ENCODE measurements at places on chromosomes 3 and 15.

DNA sequence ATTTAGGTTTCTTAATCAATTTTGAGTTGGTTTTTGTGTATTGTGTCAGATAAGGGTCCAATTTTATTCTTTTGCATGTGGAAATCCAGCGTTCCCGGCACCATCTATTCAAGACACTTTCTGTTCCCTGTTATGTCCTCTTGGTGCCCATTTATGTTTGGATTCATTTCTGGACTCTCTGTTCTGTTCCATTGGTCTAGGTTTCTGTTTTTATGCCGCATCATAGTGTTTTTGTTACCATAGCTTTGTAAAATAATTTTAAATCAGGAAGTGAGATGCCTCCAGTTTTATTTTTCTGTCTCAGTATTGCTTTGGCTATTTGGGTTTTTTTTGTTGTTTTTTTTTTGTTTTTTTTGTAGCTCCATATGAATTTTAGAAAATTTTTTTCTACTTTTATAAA is 97.1 kb downstream of the LRRC28 start:
- no peaks in the 10 kb centered on the region for H3K27me3 ChIP-seq
- no peak overlapping the region for H3K27ac ChIP-seq
- DNase-seq, result no peak

GRCh38 chr3:189507856-189508255 is 123.3 kb upstream of the TP63 start:
- H3K4me1 ChIP-seq, result no peaks in the 10 kb centered on the region
- no peak overlapping the region for H3K27ac ChIP-seq
- no peaks in the 10 kb centered on the region for H3K27me3 ChIP-seq
- H3K4me3 ChIP-seq, result no peak overlapping the region
- DNase-seq, result no peak
- no peaks in the 10 kb centered on the region for H3K36me3 ChIP-seq

- no peaks in the 10 kb centered on the region for H3K36me3 ChIP-seq
- peaks cover 11% of the 10 kb centered on the region for H3K27me3 ChIP-seq
- no peak for DNase-seq
Observed at GRCh38 chr15:96342406-96343112, 12.1 kb downstream of the NR2F2 start.

DNA sequence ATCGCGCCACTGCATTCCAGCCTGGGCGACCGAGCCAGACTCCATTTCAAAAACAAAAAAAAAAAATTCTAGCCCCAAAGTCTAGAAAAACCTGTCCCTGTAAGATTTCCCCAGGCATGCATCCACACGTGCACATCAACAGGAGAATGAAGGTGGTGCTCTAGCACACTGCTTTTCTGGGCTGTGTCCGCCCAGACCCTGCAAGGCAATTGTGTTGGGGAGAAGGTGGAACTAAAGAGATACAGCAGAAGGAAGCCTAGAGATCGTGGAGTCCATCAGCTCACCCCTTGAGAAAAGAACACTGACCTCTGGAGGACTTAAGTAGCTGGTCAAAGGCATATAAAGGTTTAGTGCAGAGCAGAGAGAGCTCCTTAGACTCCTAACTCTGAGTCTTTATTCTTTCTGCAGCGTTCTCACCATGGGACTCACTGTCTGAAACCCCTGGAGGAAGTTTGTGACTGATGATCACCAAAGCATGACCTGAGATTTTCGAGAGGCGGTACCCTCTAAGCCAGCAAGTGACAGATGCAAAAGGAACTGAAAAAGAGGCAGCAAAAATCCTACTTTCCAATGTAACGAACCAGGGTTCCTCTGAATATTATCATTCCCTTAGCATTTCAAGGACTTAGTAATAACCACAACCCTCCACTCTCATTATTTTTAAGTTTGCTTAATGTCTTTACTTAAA is 179.8 kb downstream of the MEX3B start:
- H3K27ac ChIP-seq, result no peak overlapping the region
- no peak overlapping the region for H3K4me3 ChIP-seq
- H3K27me3 ChIP-seq, result no peaks in the 10 kb centered on the region

DNA sequence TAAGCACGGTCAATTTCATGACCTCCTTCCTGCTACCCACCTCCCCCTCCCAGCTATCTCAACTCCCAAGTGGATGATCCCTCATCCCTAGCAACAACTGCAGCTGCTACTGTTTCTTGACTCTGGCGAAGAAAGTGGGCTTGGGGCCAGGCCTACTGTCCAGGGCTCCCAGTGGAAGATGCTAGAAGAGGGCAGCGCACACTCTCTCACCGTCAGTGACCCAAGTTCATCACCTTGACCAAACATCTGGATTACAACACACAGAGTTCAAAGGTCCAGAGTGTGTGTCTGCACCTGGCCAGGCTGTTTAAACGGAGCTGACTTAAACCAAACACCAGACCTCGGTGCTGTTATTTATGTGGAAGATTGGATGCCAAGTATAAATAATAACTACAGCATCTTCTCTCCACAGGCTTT is 385.6 kb downstream of the SHQ1 start:
- H3K27me3 ChIP-seq, result peaks cover 67% of the 10 kb centered on the region
- H3K27ac ChIP-seq, result no peak overlapping the region
- no peak overlapping the region for H3K4me3 ChIP-seq
- no peaks in the 10 kb centered on the region for H3K36me3 ChIP-seq

DNA sequence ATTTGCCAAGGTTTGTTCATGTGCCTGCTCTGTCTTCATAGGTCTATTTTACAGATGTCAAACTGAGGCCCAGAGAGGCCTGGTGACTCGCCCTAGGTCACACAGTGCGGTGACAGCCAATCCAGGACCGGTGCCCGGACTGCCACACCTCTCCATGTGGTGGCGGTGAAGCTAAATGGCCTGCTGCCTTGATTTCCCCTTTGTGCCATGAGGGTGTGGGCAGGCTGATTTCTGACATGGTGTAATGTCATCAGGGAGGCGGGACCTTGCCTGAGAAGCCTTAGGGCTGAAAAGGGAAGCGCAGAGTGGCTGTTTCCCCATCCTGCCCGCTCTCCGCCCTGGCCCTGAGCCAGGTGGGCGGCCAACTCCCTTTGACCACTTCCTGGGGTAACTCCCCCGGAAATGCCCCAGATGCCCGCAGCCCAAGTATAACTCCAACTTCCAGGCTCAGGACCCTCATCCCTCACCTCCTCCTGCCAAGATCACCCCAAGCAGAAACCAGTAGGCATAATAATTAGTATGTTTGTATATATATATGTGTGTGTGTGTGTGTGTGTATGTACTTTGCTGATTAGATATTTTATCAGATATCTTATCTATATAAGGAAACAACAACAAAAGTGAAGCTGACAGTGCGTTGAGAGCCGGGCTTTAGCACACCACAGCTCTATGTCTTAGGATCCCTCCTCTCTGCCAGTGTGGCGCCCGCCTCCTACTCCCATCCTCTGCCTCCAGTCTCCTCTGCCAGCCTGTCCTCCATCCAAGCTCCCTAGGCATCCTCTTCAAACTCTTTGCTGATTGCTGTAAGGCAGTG is 63.9 kb downstream of the IQSEC1 start:
- no peaks in the 10 kb centered on the region for H3K36me3 ChIP-seq
- no peak for DNase-seq
- no peak overlapping the region for H3K4me3 ChIP-seq
- peaks cover 62% of the 10 kb centered on the region for H3K4me1 ChIP-seq
- no peaks in the 10 kb centered on the region for H3K27me3 ChIP-seq
- no peak overlapping the region for H3K27ac ChIP-seq

GRCh38 chr3:56137415-56137814 is 330.9 kb downstream of the ERC2 start:
- H3K27ac ChIP-seq, result 0 out of 2 replicates have a peak overlapping the region, but pooled peaks have one; percentile 35
- DNase-seq, result no peak
- peaks cover 6% of the 10 kb centered on the region for H3K4me1 ChIP-seq
- no peaks in the 10 kb centered on the region for H3K36me3 ChIP-seq

GRCh38 chr3:160748787-160749186 is 7.2 kb upstream of the PPM1L start:
- H3K27ac ChIP-seq, result no peak overlapping the region
- no peaks in the 10 kb centered on the region for H3K4me1 ChIP-seq
- H3K4me3 ChIP-seq, result no peak overlapping the region
- no peaks in the 10 kb centered on the region for H3K27me3 ChIP-seq
- H3K36me3 ChIP-seq, result no peaks in the 10 kb centered on the region

GRCh38 chr3:99896482-99896881 is 78.8 kb downstream of the CMSS1 start:
- H3K4me1 ChIP-seq, result peaks cover 25% of the 10 kb centered on the region
- no peaks in the 10 kb centered on the region for H3K36me3 ChIP-seq
- no peaks in the 10 kb centered on the region for H3K27me3 ChIP-seq

- no peak for DNase-seq
- H3K36me3 ChIP-seq, result no peaks in the 10 kb centered on the region
- H3K4me3 ChIP-seq, result no peak overlapping the region
- H3K4me1 ChIP-seq, result 0 out of 2 replicates have a peak, but pooled peaks cover 6% of the 10 kb centered on the region
Observed at GRCh38 chr3:183375787-183376186, 52.6 kb downstream of the MCF2L2 start.

GRCh38 chr3:105821433-105821832 is 47.4 kb downstream of the CBLB start:
- no peak for DNase-seq
- H3K36me3 ChIP-seq, result peaks cover 16% of the 10 kb centered on the region
- H3K4me1 ChIP-seq, result peaks cover 14% of the 10 kb centered on the region
- H3K4me3 ChIP-seq, result no peak overlapping the region
- no peak overlapping the region for H3K27ac ChIP-seq

GRCh38 chr3:172853921-172854666 is 103.6 kb downstream of the ECT2 start:
- no peaks in the 10 kb centered on the region for H3K27me3 ChIP-seq
- no peak overlapping the region for H3K27ac ChIP-seq
- H3K4me3 ChIP-seq, result no peak overlapping the region
- no peaks in the 10 kb centered on the region for H3K36me3 ChIP-seq

DNA sequence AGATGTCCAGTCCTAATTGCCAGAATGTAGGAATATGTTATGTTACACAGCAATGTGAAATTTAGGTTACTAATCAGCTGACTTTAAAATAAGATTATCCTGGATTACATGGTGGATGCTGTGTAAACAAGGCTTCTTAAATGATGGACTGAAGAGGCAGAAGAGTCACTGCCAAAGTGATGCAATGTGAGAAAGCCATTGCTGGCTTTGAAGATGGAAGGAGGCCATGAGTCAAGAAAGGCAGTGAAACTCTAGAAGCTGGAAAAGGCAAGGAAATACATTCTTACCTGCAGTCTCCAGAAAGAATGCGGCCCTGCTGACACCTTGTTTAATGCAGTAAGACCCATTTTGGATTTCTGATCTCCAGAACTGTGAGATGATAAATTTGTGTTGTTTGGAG is 179.1 kb upstream of the ZPLD1 start:
- no peaks in the 10 kb centered on the region for H3K36me3 ChIP-seq
- no peaks in the 10 kb centered on the region for H3K4me1 ChIP-seq

DNA sequence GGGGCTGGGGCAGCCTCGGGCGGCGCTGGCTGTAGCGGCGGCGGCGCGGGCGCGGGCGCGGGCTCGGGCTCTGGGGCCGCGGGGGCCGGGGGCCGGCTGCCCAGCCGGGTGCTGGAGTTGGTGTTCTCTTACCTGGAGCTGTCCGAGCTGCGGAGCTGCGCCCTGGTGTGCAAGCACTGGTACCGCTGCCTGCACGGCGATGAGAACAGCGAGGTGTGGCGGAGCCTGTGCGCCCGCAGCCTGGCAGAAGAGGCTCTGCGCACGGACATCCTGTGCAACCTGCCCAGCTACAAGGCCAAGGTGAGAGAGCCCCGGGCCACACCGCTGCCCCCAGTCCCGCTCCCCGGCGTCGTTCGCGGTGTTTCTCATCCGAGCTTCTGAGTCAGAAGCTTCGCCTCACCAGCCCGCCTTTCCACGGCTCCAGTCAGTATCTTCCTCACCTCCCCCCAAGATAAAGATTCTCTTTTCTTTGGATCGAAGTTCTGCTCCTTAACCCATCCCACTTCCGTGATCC is 600 bp downstream of the FBXO45 start:
- no peak for DNase-seq
- H3K36me3 ChIP-seq, result no peaks in the 10 kb centered on the region
- peak overlapping the region; percentile 100 for H3K4me3 ChIP-seq

DNA sequence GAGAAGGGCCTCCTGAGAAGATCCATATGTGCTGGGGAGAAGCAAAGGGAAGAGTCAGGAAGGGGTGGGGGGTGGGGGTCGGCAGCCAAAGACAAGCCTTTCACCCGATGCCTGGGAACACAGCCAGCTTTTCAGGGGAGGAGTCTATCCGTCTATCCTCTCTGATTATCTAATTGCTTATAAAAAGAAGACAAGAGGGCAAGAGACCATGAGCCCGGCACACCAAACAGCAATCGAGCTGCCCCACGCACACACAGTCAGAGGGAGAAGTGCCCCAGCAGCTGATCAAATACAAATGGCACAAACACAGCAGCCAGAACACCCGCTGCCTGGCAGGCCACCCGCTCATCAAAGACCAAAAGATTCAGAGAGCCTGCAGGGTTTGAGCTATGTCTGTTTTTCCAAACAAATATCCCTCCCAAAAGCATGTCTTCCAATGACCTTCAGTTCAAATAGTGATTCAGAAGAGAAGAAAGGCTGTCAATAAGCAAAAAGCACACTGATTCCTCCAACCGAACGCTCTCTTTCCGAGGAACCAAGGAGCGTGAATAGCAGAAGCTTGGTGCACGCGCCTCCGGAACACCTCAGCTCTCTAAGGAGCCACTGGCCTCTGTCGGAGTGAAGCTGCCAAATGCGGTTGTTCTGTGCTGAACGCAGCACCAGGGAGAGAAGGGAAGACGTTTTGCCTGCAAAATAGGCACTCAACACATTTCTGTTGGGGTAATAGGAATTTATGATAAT is 419.2 kb downstream of the OCA2 start:
- H3K27ac ChIP-seq, result peak overlapping the region; percentile 6
- DNase-seq, result peak; percentile 70
- no peaks in the 10 kb centered on the region for H3K4me1 ChIP-seq
- no peaks in the 10 kb centered on the region for H3K36me3 ChIP-seq
- H3K27me3 ChIP-seq, result no peaks in the 10 kb centered on the region

DNA sequence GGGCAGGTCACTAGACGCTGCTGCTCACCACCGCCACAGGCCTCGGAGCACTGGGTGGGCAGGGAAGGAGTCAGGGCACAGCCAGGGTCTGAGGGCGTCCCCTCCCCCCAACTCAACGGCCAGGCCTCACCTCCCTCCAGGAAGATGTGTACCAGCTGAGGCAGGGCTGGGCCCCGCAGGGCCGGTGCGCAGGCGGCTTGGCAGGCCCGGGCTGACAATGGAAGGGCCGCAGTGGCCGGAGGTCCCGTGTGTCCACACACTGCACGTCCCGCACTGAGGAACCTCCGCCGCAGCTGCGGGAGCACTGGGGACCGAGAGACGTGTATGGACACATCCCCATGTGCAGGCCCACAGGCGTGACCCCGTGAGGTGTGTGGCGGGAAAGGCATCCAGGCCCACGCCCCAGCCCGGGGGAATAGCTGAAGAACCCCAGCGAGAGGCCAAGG is 47.4 kb downstream of the ADAMTS7 start:
- no peaks in the 10 kb centered on the region for H3K36me3 ChIP-seq
- no peak overlapping the region for H3K4me3 ChIP-seq
- no peaks in the 10 kb centered on the region for H3K4me1 ChIP-seq
- no peaks in the 10 kb centered on the region for H3K27me3 ChIP-seq
- DNase-seq, result no peak
- H3K27ac ChIP-seq, result no peak overlapping the region

GRCh38 chr15:90401495-90401894 is 13.5 kb downstream of the IQGAP1 start:
- DNase-seq, result no peak
- peak overlapping the region; percentile 81 for H3K27ac ChIP-seq
- 0 out of 2 replicates have a peak, but pooled peaks cover under 1% of the 10 kb centered on the region for H3K36me3 ChIP-seq
- peaks cover 12% of the 10 kb centered on the region for H3K4me1 ChIP-seq
